ENCODE measurements at places on chromosomes 2 and 18. TPM values are rescaled to one million over a fixed set of nuclear protein-coding genes. Genes with fewer than 3 reads are reported as not detected.

DNA sequence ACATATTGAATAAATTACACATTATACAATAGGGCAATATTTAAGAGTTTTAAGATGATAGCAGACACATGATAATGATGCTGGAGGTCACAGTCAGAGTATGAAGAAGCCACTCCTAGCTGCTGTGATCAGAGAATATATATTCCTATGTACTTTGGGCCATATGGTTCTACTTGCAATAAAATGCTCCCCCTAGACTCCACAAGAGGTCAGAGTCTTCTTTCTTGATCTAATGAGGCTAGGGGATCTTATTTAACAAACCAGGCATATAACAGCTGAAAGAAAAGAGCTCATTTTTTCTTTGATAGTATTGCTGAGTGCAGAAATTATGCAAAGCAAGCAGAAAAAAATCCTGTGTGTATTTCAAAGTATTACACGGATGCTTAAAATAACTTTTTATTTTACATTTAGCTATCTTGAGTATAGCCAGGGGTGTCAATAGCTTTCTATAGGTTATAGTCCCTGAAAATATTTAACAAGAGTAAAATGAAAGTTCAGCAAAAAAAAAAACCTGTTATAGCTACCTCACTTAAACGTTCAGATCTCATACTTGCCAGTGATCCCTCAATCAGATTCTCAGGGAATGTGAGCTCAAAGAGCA lies 748.7 kb upstream of the CHAC2 start:
- DNase-seq = no peak

- DNase-seq = no peak
Observed at GRCh38 chr2:98480598-98480997, 35.9 kb downstream of the INPP4A start.

DNA sequence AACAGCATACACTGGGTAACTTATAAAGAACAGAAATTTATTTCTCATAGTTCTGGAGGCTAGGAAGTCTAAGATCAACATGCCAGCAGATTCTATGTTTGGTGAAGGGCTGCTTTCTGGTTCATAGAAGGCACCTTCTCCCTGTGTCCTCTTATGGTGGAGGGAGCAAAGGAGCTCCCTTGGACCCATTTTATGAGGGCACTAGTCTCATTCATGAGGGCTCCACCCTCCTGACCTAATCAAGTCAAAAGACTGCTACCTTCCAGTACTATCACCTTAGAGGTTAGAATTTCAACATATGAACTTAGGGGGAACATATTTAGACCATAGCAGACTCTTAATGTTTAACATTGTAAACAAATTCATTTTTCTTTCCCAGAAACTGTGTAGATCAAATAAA lies 54.5 kb downstream of the ACVR1C start:
- no peak for DNase-seq

GRCh38 chr2:119108186-119108585 lies 50.4 kb downstream of the C1QL2 start:
- no peak for DNase-seq

DNA sequence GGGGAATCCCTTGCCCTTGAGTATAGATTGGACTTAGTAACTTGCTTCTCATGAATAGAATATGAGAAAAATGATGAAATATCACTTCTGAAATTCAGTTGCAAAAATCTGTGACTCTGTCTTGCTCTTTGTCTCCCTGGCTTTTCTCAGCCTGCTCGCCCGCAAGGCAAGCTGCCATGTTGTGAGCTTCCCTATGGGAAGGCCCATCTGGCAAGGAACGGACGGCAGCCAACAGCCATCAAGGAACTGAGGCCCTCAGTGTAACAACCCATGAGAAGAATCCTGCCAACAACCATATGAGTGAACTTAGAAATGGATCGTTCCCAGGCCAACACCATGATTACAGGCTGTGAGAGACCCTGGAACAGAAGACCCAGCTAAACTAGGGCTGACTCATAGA lies 58.4 kb upstream of the PGAP1 start:
- DNase-seq = no peak

GRCh38 chr2:53227535-53227934 lies 540.1 kb upstream of the CHAC2 start:
- no peak for DNase-seq

- DNase-seq = no peak
Observed at GRCh38 chr2:180472133-180472532, 465.0 kb upstream of the CWC22 start.

- no peak for DNase-seq
Observed at GRCh38 chr2:15092691-15093090, 460.2 kb downstream of the LRATD1 start.

- DNase-seq = peak; percentile 74
Observed at GRCh38 chr2:176118601-176119339, 2.2 kb downstream of the HOXD10 start.

- no peak for DNase-seq
Observed at GRCh38 chr2:142037744-142038143, 93.1 kb downstream of the LRP1B start.

GRCh38 chr18:59898609-59899297 lies 1.0 kb upstream of the PMAIP1 start:
- no peak for DNase-seq

GRCh38 chr2:69584127-69584889 lies 59.2 kb downstream of the AAK1 start:
- DNase-seq = no peak

DNA sequence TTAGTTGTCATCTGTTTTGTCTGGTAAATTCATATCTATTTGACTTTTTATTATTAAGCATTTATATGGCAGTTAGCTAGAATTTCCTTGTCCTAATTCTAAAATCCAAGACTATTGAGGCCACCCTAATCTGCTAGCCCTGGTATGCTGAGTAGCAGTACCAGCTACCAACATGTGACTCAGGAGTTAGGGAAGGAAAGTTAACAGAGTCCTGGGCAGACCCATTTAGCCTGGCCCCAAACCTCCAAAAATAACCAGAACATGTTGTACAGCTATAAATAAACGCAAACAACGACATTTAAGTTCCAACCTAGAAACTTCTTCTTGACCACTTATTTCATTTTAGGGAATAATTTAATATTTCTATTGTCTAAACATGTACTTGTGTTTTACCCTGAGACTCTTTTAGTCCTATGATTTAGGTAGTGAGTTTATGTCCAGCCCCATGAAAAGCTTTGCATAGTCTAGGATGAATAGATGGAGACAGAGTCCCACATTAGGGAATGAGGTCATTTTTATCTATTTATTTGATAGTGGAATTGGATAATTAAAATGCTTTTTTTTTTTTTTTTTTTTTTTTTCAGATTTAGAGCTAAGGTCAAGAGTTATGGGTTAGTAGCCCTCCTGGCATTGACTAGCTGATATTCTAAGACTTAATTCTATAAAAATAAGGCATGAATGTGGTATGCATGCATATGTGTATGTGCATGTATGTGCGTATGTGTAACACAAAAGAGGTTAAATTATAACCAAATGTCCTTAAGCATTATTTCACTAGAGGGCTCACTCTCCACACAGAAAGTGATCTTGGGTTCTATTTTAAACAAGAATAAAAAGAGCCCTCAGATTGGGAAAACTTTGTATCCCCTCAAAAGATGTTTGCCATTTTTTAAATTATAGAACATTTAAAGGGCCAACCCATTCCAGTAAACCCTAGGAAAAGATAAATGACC lies 160.1 kb upstream of the MAPRE2 start:
- no peak for DNase-seq

DNA sequence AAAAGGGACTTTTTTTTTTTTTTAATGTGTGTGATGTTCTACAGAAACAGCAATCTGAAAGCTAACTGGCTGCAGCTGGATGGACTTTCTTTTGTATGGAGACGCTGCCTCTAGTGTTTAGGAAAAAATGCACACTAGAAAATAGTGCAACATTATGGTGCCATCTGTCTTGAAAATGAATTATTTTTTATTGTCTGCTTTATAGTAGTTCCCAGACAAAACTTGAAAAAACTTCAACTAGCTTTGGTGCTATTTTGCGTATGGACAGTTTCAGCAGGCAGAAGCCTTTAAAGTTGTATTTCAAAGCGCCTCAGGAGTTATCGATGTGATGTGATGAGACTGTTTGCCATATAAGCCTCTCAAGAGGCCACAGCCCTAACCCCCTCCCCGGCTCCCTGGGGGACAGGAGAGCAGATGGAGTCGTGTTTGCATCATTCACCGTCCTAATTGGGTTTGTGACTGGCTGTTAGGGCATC lies 86.9 kb downstream of the LTBP1 start:
- no peak for DNase-seq

DNA sequence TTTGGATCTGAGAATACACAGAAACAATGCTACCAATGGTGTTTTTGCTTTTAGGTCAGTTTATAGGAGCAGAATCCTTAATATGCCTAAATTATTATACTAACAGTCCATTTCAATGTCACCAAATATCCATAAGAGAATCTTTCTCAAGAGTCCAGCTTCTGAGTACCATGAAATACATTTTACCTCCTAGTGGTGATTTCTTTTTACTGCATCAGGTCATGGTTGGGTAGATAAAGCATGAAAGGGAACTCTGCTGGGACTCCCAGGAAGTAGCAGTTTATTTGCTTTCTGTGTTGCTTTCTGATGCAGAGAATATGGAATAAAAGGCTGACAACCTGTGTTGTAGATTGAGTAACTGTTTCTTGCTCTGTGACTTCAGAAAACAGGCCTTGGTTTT lies 115.6 kb downstream of the PPP1R1C start:
- DNase-seq = peak; percentile 20

GRCh38 chr2:55302241-55302640 lies 33.2 kb upstream of the MTIF2 start:
- DNase-seq = no peak

GRCh38 chr2:28457237-28457636 lies 38.6 kb upstream of the PLB1 start:
- peak; percentile 43 for DNase-seq

Gene PROKR1
- total RNA-seq = 0.18 TPM

Gene ERCC3
- 39.9 TPM for total RNA-seq

Gene FAM161A
- total RNA-seq = 0.80 TPM

Gene PID1
- total RNA-seq = not detected

Gene RNF144A
- total RNA-seq = 8.8 TPM
